ENCODE measurements at places on chromosomes 2 and 18.

- no peak for DNase-seq
These were observed 97.6 kb downstream of the C1D start for GRCh38 chr2:67965246-67965645.

DNA sequence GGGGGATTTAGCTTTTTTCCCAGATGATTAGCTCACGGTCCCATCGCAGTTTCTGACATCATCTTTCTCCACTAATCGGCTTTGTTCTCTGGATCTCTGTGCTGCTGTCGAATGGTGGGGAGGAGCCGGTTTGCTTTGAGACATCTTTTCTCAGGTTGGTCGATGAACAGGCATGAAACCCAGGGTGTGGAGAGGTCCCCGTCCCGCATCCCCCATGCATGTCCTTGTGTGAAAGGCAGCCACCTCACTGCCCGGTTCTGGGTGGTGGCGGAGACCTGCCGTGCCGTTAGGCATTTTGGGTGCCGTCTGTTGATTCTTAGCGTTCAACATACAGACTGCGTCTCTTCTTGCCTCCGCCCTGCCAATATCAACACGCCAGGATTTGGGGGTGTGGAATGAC lies 57.8 kb downstream of the CTDP1 start:
- no peak for DNase-seq

DNA sequence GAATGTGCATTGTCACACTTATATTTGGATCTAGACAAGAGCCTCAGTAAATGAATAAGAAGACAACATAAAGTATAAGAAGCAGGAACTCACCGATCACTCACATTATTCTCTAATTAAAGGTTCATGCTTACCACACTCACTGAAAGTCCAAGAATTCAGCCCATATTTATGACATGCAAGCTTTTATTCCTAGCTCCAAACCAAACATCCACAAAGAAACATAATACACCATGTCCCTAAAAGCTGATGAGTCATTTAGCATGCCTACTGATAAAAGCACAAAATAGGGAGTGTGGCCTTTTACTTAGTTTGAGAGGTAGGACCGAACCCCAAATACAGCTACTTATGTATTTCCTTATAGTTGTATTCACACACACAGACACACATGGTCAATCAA lies 1094.6 kb upstream of the CDH2 start:
- no peak for DNase-seq

DNA sequence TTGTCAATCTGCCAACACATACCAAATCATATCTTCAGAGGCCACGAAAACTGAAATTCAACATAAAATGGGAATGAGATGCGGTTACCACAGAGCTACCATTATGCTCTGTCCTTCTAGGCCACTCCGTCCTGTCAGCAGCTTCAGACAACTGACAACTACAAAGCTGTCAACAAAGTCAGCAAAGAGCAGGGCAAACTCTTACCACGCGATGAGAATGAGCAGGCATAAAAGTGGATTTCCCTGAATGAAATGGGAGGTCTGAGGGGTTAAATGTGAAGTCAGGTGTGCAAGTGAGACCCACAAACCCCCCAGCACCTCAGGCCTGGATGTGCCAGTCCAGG lies 130.1 kb downstream of the LNPK start:
- no peak for DNase-seq

All from nephron progenitor cell (in vitro differentiated cells).